ENCODE measurements at places on chromosomes 6 and 20.

- no peak for DNase-seq
Measured at GRCh38 chr20:49706630-49707091, 7.0 kb downstream of the B4GALT5 start.

GRCh38 chr20:48932375-48932941, 10.9 kb downstream of the ARFGEF2 start:
- no peak for DNase-seq

DNA sequence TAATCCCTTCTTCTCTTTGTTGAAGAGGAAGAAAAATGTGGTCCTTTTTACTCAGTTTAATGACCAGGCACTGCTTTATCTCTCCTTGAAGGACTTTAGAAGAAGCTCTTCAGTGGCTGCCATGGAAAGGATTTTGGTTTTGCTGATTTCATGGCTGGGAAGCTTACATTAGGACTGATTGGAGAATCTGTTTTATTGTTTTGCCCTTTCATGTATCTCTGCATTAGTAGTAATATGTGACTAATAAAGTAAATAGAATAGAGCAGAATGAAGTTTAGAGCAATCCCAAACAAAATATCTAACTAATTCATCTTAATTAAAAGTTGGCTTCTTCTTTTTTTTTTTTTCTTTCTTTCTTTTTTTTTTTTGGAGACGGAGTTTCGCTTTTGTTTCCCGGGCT, 502.9 kb downstream of the HAO1 start:
- no peak for DNase-seq

- DNase-seq, result no peak
Measured at GRCh38 chr20:63708301-63709148, 686 bp downstream of the ZGPAT start.

GRCh38 chr6:14997507-14997906, 248.4 kb upstream of the JARID2 start:
- no peak for DNase-seq

GRCh38 chr20:215796-216195, 11.3 kb upstream of the DEFB129 start:
- DNase-seq, result no peak

GRCh38 chr20:45328451-45328850, 19.8 kb downstream of the SDC4 start:
- DNase-seq, result no peak

DNA sequence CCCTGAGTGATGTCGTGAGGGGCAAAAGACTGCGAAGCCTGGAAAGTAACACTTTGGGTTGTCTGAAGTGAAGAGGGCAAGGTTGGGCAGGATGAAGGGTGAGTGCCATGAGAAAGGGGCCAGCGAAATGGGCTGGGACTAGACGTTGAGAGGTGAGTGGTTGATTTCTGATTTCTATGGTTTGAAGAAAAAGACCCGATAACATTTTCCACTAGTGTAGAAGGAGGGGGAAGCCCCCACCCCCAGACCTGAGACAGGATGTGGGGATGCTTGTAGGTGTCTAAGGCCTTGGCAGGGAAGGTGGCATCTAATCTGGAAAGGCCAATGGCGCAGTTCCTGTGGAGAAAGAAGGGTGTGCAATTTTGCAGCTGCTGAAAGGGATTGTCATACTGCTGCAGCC, 25.3 kb upstream of the KIF3B start:
- DNase-seq, result peak; percentile 70

- DNase-seq, result no peak
Measured at GRCh38 chr6:90538278-90539046, 48.4 kb downstream of the MAP3K7 start.

- DNase-seq, result no peak
Measured at GRCh38 chr6:134168590-134169208, 116.3 kb upstream of the SLC2A12 start.

DNA sequence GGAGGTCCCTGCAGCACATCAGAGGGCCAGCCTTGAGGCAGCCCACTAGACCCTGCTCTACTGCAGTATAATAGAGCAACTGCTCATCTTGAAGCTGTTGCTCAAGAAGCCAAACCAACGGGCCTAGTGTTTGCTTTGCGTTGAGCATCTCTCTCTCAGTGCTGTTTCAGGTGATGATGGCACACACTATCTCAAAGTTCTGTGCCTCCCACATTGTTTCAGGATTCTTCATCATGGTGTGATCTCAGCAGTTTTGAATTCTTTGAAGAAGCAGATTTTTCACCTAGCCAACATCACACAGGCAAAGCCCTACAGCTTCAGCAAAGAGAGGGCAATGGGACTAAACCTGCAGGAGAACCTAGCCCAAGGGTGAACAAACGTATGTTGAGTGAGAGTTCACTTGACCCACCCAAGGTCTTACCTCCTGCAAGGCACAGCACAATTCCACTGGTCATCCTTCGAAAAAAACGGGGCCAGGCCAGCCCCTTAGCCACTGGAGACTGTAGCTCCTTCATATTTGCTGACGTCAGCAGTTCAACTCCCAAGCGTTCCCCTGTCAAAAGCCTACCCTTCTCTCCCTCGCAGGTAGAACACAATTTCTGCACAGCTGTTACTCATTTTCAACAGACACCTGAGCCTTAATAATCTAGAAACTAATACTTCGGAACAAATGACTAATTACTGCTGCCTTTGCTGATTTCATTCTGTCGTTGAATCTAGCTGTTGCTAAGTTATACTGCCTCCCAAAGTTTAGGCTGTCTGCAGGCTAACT, 15.8 kb downstream of the MYB start:
- DNase-seq, result no peak

DNA sequence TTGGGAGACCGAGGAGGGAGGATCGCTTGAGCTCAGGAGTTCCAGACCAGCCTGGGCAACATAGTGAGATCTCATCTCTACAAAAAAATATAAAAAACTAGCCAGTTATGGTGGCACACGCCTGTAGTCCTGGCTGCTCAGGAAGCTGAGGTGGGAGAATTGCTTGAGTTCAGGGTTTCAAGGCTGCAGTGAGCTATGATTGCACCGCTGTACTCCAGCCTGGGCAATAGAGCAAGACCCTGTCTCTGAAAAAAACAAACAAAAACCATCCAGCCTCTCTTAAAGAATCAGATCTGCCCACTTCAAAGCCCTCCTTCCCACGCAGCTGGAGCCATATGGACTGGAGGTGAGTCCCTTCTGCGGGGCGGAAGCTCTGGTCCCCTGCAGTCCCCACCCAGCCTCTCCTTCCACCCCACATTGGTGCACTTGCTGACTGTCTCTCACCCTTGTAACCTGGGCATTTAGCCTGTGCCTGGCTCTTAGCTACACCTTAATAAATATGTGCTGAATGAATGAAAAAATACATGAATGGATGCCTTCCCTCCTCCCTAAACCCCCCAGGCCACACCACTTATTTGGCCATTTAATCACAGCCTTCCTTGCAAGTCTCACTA, 7.2 kb upstream of the PARD6B start:
- DNase-seq, result no peak

DNA sequence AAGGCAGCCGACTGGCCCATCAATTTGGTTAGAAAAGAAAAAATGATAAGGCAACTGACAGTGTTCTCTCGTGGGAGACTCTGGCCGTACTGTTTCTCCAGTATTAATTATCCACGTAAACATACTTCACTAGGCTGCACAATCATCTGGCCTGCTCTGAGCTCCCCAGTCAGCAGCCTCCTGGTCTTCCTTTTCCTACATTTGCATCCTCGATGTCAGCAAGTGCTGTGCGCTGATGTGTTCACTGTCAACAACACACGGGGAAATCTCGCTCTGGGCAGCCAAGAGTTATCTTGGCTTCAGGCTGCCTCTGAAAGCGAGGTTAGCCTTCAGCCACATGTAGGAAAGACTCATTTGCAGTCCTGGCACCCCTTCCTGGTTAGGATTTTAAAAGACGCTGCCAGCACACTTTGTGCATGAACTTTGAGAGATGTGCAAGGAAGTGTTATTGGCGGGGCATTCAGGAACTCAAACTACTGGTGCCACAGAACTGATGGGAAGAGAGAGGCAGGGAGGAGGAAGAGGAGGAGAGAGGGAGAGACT, 460.5 kb upstream of the ARID1B start:
- no peak for DNase-seq

DNA sequence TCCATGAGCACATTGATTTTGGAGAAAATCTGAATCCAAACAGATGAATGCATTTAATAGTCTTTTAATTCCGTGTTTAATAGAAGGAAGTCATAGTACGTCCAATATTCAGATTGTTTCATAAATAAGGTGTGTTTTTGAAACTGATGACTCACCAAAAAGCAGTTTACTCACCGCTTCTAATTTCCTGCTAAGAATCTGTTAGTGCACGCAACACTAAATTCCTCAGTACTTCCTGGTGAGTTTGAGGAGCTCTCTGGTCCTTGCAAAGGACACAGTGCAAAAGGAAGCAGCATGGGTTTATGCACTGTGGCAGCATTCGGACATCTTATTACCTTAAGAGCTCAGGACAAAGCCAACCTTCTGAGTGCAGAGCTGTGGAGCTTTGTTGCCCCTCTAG, 2.3 kb upstream of the ADGRF1 start:
- DNase-seq, result no peak

DNA sequence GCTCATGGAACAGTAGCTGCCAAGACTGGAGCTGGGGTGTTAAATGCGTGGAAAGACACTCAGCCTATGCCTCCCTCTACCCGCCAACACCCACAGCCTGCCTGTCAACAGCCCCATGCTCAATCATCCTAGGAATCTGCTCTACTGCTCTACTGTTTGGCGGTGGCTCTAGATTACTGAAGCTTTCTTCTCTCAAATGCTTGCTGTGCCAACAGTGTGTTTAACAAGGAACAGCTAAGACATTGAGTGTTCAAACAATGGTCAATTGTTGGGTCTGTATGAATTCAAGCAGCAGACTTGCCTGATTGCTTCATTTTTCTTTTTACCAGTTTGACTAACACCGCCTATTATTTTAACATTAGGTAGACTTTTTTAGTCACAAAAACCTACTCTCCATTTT, 258.6 kb downstream of the SOD2 start:
- DNase-seq, result no peak

DNA sequence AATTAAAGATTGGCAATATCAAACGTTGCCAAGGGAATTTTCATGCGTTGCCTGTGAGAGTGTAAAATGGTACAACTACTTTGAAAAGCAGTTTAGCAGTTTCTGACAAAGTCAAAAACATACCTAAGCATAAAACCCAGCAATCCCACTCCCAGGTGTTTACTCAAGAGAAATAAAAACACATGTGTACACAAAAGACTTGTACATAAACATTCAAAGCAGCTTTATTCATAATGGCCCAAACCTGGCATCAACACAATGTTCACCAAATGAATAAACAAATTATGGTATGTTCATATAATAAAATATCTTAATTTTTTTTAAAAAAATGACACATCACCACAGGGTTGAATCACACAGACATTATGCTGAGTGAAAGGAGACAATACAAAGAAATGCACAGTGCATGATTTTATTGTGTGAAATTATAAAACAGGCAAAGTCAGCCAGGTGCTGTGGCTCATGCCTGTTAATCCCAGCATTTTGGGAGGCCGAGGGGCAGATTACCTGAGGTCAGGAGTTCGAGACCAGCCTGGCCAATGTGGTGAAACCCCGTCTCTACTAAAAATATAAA, 240.4 kb upstream of the MARCKS start:
- no peak for DNase-seq

DNA sequence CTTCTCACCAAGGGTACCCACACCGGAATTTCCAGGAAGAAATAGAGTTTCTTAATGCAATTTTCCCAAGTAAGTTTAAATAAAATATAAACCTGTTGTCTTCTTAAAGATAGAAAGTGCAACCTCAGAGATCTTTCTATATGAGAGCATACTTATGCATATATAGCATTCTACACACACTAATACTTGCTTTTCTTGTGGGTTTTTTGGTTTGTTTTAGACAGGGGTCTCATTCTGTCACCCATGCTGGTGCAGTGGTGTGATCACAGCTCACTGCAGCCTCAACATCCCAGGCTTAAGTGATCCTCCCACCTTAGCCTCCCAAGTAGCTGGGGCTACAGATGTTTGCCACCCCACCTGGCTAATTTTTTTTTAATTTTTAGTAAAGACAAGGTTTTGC, 15.7 kb downstream of the AMD1 start:
- no peak for DNase-seq

DNA sequence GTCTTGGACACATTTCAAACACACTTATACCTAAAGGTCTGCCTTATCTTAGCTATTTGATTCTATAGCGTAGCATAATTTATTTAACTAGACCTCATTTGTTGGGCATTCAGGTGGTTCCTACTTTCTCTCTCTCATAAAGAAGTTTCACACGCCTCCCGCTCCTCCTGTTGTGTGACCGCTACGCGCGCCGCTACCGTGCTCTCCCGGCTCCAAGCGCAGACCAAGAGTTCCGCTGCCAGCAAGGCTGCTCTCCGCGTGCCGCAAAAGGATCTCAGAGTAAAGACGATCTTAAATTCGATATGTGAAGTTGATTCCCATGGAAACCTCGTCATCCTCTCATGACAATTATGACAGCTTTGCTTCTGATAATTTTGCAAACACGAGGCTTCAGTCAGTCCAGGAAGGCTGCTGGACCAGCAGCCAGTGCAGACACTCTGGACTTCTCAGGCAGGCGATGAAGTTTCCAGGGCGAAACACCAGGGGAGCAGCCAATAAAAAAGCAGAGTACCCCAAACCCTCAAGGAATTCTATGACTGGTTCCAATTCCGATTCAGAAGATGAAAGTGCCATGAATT, 20.4 kb downstream of the PRSS16 start:
- no peak for DNase-seq

GRCh38 chr6:43499028-43499815, 10.9 kb downstream of the LRRC73 start:
- no peak for DNase-seq

GRCh38 chr6:100096341-100096740, 102.3 kb upstream of the MCHR2 start:
- DNase-seq, result no peak

DNA sequence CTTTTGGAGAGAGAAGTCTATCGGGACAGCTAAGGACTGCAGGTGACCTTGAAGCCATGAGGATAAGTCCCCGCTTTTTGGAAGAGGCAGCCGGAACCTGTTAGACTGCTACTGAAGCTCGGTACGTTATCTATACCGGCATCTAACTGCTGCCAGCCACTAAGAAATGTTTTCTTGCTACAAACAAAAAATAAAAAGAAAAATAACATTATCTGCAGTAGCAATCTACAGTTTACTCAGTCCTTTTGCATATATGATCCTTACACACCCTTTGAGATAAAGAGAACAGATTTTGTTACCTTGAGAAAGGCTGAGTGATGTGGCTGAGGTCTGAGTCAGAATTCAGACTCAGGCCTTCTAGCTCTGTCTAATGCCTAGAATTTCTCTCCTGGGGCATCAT, 314.6 kb downstream of the CDH26 start:
- no peak for DNase-seq

- no peak for DNase-seq
Measured at GRCh38 chr6:103675807-103676406, 1183.8 kb downstream of the HACE1 start.

DNA sequence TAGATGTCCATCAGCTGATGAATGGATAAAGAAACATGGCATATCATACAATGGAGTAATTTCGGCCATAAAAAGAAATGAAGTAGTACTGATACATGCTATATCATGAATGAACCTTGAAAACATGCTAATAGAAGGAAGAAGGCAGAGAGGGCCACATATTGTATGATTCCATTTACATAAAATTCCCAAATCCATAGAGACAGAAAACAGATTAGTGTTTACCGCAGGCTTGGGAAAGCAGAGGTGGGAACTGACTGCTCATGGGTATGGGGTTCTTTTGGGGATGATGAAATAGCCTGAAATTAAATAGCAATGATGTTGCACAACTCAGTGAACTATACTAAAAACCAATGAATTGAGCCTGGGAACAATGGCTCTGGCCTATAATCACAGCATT, 58.3 kb downstream of the SERAC1 start:
- DNase-seq, result no peak

- DNase-seq, result no peak
Measured at GRCh38 chr20:54920491-54920890, 445.1 kb downstream of the DOK5 start.

- no peak for DNase-seq
Measured at GRCh38 chr20:49185071-49185761, 2.9 kb downstream of the STAU1 start.

Data from stimulated activated CD4-positive, alpha-beta T cell treated with anti-CD3 and anti-CD28 coated beads, Interleukin-15, amount 100 ng/mL, for 1 hour (primary cell).